ENCODE measurements at places on chromosomes 12 and 14.
A peak's percentile ranks its signal among the peaks of the same experiment; 100 is the strongest.

GRCh38 chr12:13749389-13749788 lies 232.0 kb downstream of the GRIN2B start:
- no peak for DNase-seq

DNA sequence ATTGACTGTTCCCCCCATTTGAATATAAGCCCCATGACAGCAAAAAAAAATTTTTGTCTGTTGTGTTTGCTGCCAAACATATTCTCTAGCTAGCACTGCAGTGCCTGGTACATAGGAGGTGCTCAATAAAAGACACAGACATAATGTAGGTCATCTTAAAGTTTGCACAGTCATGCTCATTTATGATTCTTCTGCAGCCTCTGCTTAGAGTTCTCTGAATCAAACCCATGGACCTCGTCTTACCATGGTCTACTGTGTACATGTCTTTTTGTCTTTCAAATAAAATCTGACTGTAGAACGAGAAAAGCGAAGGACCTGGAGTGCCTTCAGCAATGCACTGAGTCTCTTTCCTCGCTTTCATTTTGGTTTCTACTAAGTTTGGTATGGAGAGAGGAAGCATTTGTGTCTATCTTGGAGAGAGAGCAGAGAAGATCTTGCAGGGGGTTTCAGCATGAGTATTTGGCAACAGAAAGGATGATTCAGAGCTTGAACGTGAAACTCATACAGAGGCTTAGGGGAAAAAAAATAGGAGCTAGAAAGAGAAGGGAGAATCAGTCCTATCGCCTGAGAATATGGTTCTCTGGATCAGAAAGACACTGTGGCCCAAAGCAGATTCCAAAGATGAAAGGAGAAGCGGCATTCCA lies 38.8 kb upstream of the TMCC3 start:
- peak; percentile 35 for DNase-seq

- DNase-seq, result no peak
Observed at GRCh38 chr14:100062590-100062989, 2.6 kb upstream of the EVL start.

GRCh38 chr14:37223947-37224474 lies 26.3 kb downstream of the MIPOL1 start:
- no peak for DNase-seq

- DNase-seq, result no peak
Observed at GRCh38 chr12:32462908-32463307, 63.5 kb downstream of the FGD4 start.

- DNase-seq, result no peak
Observed at GRCh38 chr12:106671840-106672239, 89.0 kb downstream of the RFX4 start.

GRCh38 chr14:50232276-50232642 lies 881 bp upstream of the SOS2 start:
- no peak for DNase-seq

DNA sequence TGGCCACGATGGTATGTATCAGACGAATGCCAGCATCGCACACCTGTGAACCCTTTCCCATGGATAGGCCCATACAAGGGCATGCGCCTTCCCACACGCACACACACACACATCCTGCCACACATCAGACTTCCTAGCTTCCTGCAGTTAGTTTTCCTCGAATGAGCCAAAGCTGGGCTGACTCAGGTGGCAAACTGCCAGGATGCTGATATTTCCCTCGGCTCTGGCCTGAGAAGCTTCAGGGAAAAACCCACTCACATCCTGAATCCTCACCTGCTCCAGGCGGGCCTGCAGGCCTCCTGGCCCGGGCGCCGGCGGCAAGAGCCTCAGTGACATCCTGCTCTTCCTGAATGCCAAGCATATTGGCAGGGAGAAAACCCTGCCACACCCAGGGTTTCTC lies 22.4 kb downstream of the CALM1 start:
- peak; percentile 91 for DNase-seq

DNA sequence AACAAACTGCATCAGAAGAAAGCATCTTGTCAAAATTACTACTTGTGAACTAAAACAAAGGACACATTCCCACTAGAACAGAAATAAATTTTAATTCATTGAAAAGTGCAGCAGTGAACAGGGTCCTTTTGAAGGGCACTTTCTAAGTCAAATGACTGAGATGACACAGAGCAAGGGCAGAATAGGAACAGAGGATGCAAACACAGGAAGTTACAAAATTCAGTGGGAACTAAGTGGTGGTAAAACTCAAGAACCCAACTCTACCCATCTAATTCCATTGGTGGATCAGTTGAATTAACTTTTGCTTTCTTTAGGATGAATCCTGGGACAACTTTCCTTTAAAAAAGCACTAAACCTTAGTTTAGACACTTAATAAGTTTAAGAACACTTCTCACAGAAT lies 45.8 kb downstream of the GNS start:
- no peak for DNase-seq

DNA sequence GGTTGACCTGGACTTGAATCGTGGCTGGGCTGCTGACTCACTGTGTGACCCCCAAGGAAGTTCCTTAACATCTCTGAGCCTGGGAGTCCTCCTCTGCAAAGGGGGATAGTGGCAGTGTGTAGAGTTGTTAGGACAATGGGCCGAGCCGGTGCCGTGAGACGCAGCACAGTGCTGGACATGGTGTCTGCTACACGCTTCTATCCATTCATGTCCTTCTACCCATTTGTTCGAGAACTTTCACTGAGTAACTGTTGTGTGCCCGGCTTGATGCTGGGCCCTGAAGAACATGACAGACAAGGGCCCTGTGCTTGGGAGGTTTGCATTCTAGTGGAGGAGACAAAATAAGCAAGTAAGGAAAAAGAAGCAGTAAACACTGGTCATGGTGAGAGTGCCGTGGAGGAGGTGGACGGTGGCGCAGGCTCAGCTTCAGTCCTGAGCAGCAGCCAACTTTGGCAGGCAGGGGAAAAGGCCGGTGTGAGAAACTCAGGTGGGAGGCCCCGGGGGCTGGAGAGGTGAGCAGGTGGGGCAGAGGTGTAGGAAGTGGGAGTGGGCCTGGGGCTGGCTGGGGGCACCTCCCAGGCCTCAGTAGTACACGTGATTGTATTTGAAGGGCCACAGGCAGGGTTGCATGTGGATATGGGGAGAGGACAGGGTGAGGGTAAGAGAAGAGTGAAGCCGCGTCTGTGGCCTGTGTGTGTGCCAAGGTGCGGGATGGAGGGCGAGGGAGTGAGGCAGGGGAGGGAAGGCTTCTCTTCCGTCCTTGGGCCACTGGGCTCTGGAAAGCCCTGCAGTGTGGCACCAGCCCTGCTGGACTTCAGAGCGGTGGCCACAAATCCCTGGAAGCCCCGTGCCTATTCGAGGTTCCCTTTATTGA lies 13.8 kb downstream of the VASH1 start:
- DNase-seq, result no peak

DNA sequence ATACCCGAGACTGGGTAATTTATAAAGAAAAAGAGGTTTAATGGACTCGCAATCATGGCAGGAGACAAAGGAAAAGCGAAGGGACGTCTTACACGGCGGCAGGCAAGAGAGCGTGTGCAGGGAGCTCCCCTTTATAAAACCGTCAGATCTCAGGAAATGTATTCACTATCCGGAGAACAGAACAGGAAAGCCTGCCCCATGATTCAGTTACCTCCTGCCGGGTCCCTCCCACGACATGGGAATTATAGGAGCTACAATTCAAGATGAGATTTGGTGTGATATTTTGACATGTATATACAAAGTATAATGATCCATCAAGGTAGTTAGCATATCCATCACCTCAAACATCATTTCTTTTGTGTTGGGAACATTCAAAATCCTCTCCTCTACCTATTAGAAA lies 2.3 kb upstream of the CDCA4 start:
- no peak for DNase-seq

GRCh38 chr12:125981610-125982253 lies 916.5 kb downstream of the AACS start:
- no peak for DNase-seq

DNA sequence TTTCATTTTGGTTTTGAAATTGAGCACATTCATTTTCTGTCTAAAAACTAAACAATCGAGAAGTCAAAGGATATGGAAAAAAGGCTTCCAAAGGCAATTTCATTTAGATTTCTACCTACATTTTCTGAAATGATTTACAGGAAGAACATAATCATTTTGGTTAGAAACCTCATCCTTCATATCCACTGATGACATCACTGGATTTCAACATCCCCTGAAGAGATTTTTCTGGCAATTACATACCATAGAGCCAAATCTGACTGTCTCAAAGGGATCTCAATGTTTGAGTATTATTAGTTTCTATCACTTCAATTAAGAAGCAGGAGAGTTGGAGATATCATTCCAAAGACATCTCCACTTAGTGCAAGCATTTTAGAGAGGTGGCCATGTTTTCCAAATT lies 137.8 kb downstream of the TTC7B start:
- peak; percentile 28 for DNase-seq

- peak; percentile 77 for DNase-seq
Observed at GRCh38 chr12:27142101-27142721, 59.8 kb upstream of the C12orf71 start.

DNA sequence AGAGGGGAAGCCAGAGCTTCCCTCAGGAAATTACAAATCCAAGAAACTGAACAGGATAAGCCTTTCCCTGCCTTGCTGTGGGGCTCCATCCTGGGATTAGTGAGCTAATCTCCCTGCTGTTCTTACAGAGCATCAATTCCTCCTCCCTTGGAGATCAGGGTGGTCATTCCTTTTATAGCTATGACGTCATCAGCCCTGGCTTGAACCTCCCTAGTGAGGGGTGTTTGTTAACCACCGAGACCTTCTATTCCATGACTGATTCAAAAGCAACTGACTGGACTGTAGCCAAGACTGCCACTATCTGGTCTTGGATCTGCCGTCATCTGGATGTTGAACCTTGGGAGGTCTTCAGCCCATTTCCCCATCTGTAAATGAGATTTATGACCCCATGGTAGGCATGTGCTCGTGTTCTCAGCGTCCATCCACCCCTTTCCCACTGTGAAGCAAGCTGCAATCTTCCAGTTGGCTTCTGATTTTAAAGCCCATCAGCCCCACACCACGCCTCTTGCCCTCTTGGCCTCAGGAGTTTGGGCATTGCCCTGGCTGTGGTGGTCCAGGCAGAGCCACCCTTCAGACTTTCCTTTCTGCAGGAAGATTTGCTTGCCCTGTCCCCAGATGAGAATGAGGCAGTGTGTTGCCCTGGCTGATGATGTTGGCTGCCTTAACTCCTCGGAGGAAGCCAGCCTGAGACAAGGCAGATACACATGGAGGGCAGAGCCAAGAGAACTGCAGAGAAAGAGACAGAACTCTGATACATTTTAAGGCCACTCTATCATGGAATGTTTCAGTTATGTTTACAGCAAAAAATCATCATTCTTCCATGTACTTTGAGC lies 59.6 kb upstream of the ACTN1 start:
- DNase-seq, result peak; percentile 78

- no peak for DNase-seq
Observed at GRCh38 chr12:53775478-53776145, 23.8 kb upstream of the CISTR start.

DNA sequence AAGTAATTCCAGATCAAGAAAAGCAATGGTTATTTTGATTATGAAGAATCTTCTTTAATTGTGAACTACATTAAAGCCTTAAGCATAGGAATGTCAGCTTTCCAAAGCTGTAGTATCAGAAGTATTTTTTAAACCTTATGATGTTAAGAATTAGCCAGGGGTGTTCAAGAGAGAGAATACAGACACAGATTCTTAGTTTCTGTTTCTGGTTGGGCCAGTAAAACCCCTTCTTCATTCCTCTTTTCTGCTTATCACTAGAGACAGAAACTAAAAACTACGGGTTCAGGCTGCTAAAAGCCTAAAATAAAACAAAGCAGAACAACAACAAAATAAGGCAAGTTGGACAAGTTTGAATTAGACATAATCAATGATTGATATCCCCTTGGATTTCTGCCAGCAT lies 38.2 kb downstream of the IFT43 start:
- DNase-seq, result no peak

- peak; percentile 41 for DNase-seq
Observed at GRCh38 chr12:49784756-49785409, 43.3 kb downstream of the NCKAP5L start.

DNA sequence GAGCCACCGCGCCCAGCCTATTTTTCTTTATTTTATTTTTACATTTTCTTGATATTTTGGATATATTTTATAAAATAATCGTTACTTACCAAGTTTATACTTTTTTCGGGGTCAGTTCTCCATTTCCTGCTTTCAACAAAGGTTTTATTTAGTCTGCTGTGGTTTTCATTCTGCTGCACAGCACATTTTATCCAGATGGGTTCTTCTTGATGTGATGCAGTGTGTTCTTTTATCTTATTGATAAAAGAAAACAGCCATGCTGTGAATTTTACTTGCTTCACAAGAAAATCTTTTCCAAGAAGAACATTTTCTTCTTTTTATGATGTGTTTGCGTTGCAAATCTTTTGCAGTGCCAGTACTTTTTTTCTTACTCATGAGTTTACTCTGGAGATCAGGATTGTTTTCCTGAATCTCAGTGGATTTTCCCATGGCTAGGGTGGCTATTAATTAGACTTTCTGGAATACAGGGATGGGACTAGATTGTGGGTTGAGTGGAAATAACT lies 192.5 kb downstream of the ADGRD1 start:
- no peak for DNase-seq

DNA sequence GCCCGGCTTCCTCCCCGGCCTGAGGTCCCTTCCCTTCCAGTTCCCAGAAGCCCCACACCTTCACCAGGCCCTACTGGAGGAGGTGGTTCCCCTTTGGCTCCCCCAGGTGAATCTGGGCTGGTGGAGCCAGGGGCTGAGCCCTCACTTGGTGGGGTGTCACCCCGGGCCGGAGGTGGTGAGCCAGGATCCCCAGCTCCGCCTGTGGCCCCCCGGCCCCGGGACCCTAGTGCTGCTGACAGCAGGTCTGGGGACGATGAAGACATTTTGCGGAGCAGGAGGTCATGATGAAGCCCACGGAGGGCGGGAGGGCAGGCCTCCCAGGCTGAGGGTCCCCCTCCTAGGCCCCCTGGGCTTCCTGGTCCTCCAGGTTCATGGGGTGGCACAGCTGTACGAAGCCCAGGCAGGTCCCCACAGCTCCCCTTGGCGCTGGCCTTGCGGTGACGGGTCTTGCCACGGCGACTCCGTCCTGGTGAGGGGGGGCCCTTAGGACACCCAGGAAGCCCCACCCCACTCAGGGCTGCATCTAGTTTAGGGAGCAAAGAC lies 16.6 kb downstream of the MAP3K12 start:
- no peak for DNase-seq

GRCh38 chr14:61860294-61860918 lies 98.2 kb downstream of the SNAPC1 start:
- DNase-seq, result peak; percentile 42

- DNase-seq, result no peak
Observed at GRCh38 chr12:130222519-130223218, 60.4 kb downstream of the FZD10 start.

- DNase-seq, result peak; percentile 22
Observed at GRCh38 chr14:66572826-66573225, 64.9 kb downstream of the GPHN start.

- no peak for DNase-seq
Observed at GRCh38 chr14:91061056-91061887, 831 bp upstream of the RPS6KA5 start.

GRCh38 chr12:101951002-101951670 lies 73.8 kb downstream of the DRAM1 start:
- no peak for DNase-seq
